Activated CD8-positive, alpha-beta T cell treated with anti-CD3 and anti-CD28 coated beads for 36 hours (primary cell): ENCODE measurements at places on chromosomes 4 and X. TPM values are rescaled to one million over a fixed set of nuclear protein-coding genes. Genes with fewer than 3 reads are reported as not detected.

Gene TEX28
- total RNA-seq: not detected

- H3K4me3 ChIP-seq: no peak overlapping the region
- H3K27me3 ChIP-seq: peaks cover 34% of the 10 kb centered on the region
- H3K36me3 ChIP-seq: no peaks in the 10 kb centered on the region
- DNase-seq: no peak
- H3K4me1 ChIP-seq: no peaks in the 10 kb centered on the region
Measured at GRCh38 chr4:24796620-24797019, 1.2 kb downstream of the SOD3 start.

- peaks cover 1% of the 10 kb centered on the region for H3K27me3 ChIP-seq
- H3K4me1 ChIP-seq: no peaks in the 10 kb centered on the region
- no peaks in the 10 kb centered on the region for H3K36me3 ChIP-seq
- H3K27ac ChIP-seq: no peak overlapping the region
- no peak overlapping the region for H3K4me3 ChIP-seq
Measured at GRCh38 chrX:11609109-11609508, 56.6 kb downstream of the ARHGAP6 start.

- no peaks in the 10 kb centered on the region for H3K4me1 ChIP-seq
- no peak overlapping the region for H3K27ac ChIP-seq
- H3K27me3 ChIP-seq: peaks cover 1% of the 10 kb centered on the region
- H3K36me3 ChIP-seq: no peaks in the 10 kb centered on the region
Measured at GRCh38 chr4:73523126-73523525, 41.6 kb downstream of the AFM start.

Gene MTNR1A
- not detected for total RNA-seq

- H3K27ac ChIP-seq: no peak overlapping the region
- no peaks in the 10 kb centered on the region for H3K36me3 ChIP-seq
- H3K4me1 ChIP-seq: peaks cover 9% of the 10 kb centered on the region
- no peak overlapping the region for H3K4me3 ChIP-seq
- no peak for DNase-seq
- no peaks in the 10 kb centered on the region for H3K27me3 ChIP-seq
Measured at GRCh38 chrX:39591099-39591498, 506.7 kb downstream of the BCOR start.

Gene ATP8A1
- 28.1 TPM for total RNA-seq

Gene ZAR1
- not detected for total RNA-seq

- no peak overlapping the region for H3K4me3 ChIP-seq
- no peak for DNase-seq
- H3K4me1 ChIP-seq: no peaks in the 10 kb centered on the region
- H3K27ac ChIP-seq: no peak overlapping the region
- H3K36me3 ChIP-seq: no peaks in the 10 kb centered on the region
Measured at GRCh38 chr4:110501826-110502225, 25.9 kb downstream of the ENPEP start.

DNA sequence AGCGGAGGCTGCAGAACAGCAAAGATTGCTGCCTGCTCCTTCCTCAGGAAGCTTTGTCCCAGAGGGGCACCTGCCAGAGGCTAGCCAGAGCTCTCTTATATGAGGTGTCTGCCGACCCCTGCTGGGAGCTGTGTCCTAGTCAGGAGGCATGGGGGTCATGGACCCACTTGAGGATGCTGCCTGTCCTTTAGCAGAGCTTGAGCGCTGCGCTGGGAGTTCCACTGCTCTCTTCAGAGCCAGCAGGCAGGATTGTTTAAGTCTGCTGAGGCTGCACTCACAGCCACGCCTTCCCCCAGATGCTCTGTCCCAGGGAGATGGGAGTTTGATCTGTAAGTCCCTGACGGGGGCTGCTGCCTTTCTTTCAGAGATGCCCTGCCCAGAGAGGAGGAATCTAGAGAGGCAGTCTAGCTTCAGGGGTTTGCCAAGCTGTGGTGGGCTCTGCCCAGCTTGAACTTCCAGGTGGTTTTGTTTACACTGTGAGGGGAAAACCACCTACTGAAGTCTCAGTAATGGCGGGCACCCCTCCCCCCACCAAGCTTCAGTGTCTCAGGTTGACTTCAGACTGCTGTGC, 10.9 kb downstream of the DCK start:
- peaks cover 86% of the 10 kb centered on the region for H3K4me1 ChIP-seq
- H3K36me3 ChIP-seq: peaks cover 44% of the 10 kb centered on the region
- no peaks in the 10 kb centered on the region for H3K27me3 ChIP-seq
- H3K4me3 ChIP-seq: peak overlapping the region; percentile 36
- H3K27ac ChIP-seq: peak overlapping the region; percentile 67

Gene DMD
- 0.27 TPM for total RNA-seq

DNA sequence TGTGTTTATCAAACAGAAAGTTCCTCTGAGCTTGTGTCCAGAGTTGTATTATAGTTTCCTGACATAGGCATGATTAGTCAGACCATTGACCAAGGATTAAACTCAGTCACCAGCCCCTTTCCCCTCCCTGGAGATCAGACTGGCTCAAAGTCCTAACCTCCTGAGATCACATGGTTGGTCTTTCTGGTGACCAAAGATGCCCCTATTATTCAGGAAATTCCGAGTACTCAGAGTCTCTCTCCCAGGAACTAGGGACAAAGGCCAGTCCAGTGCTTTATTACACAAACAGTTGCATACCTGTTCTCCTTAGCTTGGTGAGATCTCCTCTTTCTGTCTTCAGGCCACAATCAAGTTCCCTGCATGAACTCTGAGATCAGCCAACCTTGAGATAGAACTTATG, 14.5 kb upstream of the ENPP6 start:
- no peak for DNase-seq
- H3K4me1 ChIP-seq: peaks cover 56% of the 10 kb centered on the region
- H3K27me3 ChIP-seq: peaks cover 3% of the 10 kb centered on the region
- no peaks in the 10 kb centered on the region for H3K36me3 ChIP-seq
- peak overlapping the region; percentile 25 for H3K27ac ChIP-seq

Gene CENPI
- total RNA-seq: 17.5 TPM

Gene HS3ST1
- not detected for total RNA-seq

Gene BST1
- total RNA-seq: 0.65 TPM

DNA sequence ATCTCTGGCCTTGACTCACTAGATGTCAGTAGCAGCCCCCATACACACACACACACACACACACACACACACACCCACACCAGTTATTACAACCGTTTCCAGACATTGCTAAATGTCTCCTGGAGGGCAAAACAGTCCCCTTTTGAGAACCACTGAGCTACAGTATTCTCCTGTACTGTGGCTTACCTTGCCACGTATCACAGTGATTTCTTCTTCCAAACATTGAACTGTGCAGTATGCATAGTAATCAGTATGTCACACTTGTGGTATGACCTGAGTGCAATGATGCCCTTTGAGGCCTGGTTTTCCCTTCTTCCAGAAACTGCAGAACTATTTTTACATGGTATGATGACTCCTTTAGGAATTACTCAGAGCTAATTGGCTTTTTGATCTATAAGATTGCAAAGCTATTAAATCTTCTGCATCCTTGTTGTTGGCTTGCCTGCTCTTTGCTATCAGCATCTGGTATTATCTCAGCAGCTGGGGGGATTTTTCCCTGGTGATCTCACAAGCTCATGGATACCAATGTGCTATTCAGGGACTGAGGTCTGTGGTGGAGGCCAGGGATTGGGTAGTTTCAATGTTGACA, 3.6 kb upstream of the THOC2 start:
- no peak overlapping the region for H3K4me3 ChIP-seq
- H3K27ac ChIP-seq: no peak overlapping the region
- no peaks in the 10 kb centered on the region for H3K27me3 ChIP-seq
- no peak for DNase-seq
- peaks cover 4% of the 10 kb centered on the region for H3K36me3 ChIP-seq

GRCh38 chr4:180304321-180304720, 1938.9 kb upstream of the TENM3 start:
- no peaks in the 10 kb centered on the region for H3K27me3 ChIP-seq
- no peak overlapping the region for H3K4me3 ChIP-seq
- H3K36me3 ChIP-seq: no peaks in the 10 kb centered on the region

Gene LAP3
- 100 TPM for total RNA-seq

DNA sequence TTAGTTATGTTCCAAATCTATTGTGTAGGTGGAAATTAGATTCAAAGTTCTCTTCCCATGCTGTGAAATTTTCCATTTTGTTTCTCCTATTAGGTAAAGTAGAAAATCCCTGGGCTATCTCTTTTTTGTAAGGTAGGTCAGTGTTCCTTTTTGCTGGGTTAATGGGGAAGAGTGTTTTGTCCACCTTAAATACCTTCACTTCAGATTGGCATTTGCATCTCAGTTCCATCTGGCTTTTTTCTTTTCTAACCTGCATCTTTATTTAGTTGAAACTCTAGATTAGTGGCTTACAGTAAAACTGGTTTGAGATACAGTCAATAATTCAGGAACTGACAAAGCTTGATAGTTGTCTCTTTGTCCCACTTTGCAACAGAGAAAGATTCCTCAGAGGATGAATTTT, 1115.8 kb downstream of the PDHA2 start:
- H3K27ac ChIP-seq: no peak overlapping the region
- no peak overlapping the region for H3K4me3 ChIP-seq
- no peaks in the 10 kb centered on the region for H3K27me3 ChIP-seq
- DNase-seq: no peak
- no peaks in the 10 kb centered on the region for H3K4me1 ChIP-seq

DNA sequence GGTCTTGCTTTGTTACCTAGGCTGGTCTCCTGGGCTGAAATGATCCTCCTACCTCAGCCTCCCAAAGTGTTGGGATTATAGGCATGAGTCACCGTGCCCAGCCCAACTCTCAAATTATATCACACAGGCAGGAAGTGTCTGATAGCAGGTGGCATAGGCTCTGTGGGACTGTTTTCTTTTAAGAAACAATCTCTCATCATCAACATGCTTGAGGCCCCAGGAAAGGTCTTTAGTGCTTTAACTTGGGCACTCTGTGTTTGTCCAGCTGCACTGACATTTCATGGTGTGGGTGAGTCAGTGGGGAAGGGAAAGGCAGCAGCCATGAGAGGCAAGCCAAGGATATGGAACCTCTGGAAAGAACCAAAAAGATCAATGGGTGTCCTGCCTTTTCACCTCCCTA, 88.1 kb upstream of the TSPAN5 start:
- no peak overlapping the region for H3K27ac ChIP-seq
- no peaks in the 10 kb centered on the region for H3K36me3 ChIP-seq
- H3K27me3 ChIP-seq: no peaks in the 10 kb centered on the region
- H3K4me3 ChIP-seq: no peak overlapping the region

DNA sequence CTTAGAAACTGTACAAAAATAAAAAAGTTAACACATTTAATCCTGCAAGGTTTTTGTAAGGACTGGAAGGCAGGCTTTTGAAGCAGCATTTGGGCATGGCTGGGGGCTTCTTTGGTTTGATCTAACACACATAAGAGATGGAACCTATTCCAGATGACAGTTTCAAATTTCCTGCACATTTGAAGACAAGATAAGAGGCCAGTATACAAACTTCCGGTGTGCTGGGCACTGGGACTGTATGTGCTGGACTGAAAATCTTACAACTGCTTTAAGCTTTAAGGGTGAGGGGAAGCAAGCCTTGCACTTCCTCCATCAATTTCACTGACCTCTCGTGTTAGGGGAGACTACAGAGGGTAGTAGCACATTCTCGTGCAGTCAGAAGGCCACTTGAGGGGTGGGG, 122.9 kb downstream of the AMMECR1 start:
- no peaks in the 10 kb centered on the region for H3K4me1 ChIP-seq
- H3K27me3 ChIP-seq: no peaks in the 10 kb centered on the region
- H3K36me3 ChIP-seq: no peaks in the 10 kb centered on the region
- no peak overlapping the region for H3K27ac ChIP-seq

GRCh38 chr4:186724058-186724863, 605 bp upstream of the FAT1 start:
- peaks cover 14% of the 10 kb centered on the region for H3K4me1 ChIP-seq
- no peak overlapping the region for H3K4me3 ChIP-seq
- H3K27me3 ChIP-seq: peaks cover 59% of the 10 kb centered on the region
- no peak overlapping the region for H3K27ac ChIP-seq
- H3K36me3 ChIP-seq: no peaks in the 10 kb centered on the region
- DNase-seq: no peak

- peaks cover 8% of the 10 kb centered on the region for H3K27me3 ChIP-seq
- no peaks in the 10 kb centered on the region for H3K36me3 ChIP-seq
- H3K4me1 ChIP-seq: no peaks in the 10 kb centered on the region
- H3K4me3 ChIP-seq: no peak overlapping the region
- peak; percentile 3 for DNase-seq
Measured at GRCh38 chr4:16337936-16338335, 111.7 kb upstream of the TAPT1 start.

DNA sequence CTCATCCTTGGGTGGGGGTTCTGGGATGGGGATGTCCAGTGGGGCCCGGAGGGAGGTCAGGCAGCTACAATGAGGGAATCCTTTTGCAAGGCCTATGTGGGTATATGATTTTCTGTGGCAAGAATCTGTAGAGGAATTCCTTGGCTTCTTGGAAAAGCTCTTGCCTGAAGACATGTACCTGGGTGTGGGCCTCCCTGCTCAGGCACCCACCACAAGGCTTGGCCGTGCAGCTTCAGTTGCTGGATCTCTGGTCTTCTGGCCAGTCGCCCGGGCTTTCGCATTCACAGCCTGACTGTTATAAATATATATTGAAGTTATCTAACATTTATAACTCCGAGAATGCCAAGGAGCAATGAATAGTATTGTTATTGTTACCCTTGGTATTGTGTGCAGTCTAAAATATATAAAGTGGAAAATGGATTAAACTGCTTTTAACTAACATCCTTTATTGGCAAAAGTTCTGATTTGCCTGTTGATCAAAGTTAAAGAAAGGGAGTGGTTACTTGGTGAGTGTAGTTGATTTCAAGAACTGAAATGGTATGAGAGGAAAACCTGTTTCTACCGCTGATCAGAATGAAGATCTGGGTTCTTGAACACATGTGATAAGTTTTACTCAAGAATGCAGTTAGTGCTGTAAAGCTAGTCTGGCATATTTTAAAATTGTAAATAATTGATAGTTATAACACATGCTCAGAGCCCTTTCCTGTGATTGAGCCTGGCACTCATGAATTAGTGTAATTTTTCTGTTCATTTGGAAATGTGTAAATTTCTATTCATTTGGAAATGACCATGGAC, 36.0 kb downstream of the PTTG2 start:
- peaks cover 42% of the 10 kb centered on the region for H3K4me1 ChIP-seq
- no peak overlapping the region for H3K27ac ChIP-seq
- DNase-seq: no peak
- H3K36me3 ChIP-seq: no peaks in the 10 kb centered on the region
- no peaks in the 10 kb centered on the region for H3K27me3 ChIP-seq

GRCh38 chr4:155956461-155956860, 2.8 kb upstream of the CTSO start:
- peaks cover 8% of the 10 kb centered on the region for H3K4me1 ChIP-seq
- H3K4me3 ChIP-seq: no peak overlapping the region
- H3K27ac ChIP-seq: no peak overlapping the region
- DNase-seq: no peak

DNA sequence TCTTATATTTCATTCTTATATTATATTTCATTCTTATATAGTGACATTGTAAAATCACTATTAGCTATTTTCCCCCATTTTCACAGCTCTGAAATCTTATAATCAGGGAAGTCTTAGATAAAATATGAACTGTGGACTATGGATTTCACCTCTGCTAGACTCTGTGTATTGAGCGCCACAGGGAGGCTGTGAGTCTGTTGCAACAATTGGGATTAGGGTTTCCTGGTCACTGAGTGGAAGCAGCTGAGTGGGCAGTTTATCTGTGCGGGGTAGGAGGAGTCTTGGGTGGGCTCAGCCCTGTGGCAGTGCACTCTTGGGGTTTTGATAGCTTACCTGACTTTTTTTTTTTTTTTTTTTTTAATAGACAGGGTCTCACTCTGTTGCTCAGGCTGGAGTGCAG, 249.5 kb downstream of the PTTG2 start:
- no peak overlapping the region for H3K4me3 ChIP-seq
- DNase-seq: no peak
- H3K4me1 ChIP-seq: no peaks in the 10 kb centered on the region
- no peaks in the 10 kb centered on the region for H3K27me3 ChIP-seq
- H3K36me3 ChIP-seq: no peaks in the 10 kb centered on the region
- no peak overlapping the region for H3K27ac ChIP-seq

Gene SPP1
- not detected for total RNA-seq
